ENCODE measurements at places on chromosomes 2 and 18.

DNA sequence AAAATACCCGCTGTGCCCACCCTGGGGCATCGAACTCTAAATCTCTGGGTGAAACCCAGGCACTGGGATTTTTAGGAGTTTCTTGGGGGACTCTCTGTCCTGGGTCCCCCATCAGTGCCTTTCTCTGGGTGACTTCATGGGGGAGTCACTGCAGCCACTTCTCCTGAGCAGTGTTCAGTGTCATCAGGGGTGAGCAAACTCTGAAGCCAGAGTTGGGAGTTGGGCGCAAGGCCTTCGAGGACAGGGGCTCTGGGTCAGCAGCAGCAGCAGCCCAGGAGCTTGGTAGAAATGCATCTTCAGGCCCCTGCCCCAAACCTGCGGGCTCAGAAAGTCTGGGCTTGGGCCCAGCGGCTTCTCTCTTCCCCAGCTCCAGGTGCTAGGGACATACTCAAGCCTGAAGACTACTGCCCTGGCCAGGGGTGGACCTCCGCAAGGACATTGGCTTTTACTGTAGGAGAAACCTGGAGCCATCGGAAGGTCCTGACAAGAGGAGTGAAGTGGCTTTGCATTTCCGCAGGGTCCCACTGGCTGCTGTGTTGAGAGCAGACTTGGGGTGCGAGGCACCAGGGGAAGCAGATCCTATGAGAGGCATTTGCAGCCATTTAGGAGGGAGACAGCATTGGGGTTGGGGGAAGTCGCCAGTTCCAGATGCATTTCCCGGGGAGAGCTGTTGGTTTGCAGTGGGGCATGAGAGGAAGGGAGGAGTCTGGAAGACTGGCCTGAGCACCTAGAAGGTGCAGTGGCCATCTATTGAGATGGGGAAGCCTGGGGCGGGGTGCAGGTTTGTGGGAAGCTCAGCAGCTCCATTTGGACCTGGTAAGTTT is 51.5 kb upstream of the FAHD2A start:
- no peak for DNase-seq

GRCh38 chr2:38386377-38386776 is 9.3 kb upstream of the ATL2 start:
- no peak for DNase-seq

DNA sequence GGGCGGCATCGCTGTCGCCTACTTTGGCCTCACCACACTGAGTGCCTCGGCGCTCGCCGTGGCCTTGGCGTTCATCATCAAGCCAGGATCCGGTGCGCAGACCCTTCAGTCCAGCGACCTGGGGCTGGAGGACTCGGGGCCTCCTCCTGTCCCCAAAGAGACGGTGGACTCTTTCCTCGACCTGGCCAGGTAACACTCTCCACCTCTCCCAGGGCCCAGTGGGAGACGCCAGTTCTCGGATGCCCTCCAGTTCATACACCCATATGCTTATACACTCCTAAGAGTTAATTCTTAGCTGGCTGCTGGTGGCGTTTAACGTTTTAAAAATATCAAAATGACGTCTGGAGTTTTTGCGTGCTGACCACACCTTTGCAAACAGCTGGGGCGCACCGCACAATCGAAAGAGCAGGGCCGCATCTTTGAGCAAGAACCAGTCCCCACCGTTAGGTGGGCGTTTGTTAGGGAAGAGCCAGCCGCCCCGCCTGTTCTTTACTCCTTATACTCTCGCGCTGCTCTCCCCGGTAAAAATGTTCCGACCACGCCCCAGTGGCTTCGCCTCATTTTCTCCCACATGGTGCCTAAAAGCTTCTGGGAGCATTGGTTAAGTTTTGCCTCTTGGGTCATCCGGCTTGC is 899 bp downstream of the SLC1A4 start:
- no peak for DNase-seq

DNA sequence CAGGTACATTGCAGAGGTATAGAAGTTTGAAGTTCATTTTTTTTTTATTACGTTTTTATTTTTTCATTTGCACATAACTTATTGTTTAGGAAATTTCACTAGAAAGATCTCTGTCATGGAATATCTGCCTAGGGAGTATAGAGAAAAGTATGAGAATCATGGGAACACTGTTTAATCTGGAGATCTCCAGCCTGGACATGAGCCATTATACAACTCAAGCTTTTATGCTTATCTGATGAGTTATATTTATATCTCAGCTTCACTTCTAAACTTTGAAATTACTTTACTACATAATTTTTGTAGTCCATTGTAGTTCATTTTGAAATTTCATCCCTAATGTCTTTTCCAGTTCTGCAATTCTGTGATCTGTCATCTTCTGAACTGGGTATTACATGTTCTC is 515.6 kb downstream of the ERBB4 start:
- no peak for DNase-seq

- DNase-seq, result no peak
Measured at GRCh38 chr18:26621161-26622026, 73.0 kb upstream of the KCTD1 start.

DNA sequence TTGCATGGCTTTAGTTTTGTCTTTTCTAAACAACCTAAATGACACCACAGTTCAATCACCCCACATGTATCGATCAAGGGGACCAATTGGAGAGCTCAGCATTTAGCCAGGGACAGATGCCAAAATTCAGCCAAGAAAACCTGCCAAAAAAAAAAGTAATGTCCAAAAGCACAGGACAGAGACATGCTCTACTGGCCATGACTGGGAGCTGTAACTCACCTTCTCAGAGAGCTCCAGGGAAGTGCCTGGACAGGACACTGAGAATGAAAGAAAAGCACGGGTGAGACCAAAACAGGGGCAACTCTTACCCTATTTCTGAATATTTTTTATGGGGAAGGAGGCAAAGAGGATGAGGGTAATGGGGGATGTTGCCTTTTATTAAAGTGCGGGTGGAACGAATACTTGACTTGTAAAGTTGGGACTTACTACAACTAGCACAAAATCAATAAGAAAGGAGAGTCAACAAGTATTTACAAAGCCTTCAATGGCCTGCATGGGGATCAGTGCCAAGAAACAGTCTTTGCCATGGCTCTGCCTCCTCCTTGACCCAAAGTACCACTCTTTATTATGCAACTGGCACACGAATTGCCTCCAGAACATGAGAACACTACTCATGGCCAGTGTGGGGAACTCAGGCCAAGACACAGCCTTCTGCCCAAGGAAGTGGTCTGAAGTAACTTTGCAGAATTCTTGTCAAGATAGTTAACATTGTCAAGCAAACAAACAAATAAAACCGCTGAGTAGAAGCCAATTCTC is 72.9 kb upstream of the HK2 start:
- no peak for DNase-seq

DNA sequence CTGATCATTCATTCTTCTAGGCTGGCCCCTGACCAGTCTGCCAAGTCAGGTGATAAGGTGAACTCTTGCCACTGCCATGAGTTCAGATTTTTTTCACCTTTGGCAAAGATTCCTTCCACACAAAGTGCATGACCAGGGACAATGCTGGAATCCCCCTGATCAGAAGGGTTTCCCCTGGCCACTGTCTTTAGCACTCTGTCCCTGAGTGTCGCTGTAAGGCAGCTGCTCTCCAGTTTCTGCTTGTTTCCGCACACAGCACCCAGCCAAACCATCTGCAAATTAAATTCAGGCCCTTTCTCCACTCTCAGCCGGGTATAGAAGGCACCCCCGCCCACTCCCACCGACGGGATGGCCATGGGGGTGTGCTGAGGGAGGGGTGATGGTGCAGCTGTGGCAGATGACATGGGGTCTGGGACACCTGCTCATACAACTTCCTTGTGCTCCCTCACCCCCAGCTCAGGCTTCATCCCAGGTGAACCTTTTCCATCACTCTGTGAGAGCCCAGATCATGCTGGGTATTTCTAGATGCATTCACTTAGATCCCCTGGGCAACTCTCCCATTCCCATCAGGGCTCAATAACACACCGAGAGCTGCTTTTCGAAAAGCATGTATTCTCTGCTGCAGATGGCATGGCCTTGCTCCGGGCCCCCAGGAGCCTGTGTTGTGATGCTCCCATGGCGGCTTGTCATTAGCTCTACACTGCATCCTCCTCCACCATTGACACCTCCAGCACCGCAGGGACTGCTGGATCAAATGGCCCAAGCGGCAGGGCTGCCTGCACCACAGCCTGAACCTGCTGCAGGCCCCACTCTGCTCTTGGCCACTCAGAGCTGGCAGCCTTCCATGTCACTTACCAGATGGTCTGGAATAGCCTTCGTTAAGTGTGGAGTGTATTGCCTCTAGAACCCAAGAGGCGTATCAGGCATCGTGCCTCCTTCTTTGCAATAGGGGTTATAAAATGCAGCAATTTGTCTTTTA is 52.3 kb upstream of the ROCK2 start:
- peak; percentile 70 for DNase-seq

DNA sequence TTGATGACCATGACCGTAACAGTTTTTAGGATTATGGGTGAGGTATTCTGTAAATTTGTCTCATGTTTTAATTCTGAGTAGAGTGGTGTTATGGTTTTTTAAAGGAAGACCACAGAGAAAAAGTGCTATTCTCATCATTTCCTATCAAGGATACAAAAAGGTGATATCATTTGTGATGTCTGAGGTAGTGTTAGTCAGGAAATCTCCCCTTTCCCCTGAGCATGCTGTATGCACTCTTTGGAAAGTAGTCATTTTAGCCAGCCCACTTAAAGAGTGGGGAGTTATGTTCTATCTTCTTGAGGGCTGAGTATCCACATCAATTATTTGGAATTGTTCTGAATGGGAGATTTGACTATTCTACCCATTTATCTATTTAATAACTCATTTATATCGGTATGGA is 414.2 kb upstream of the SLC14A2 start:
- no peak for DNase-seq

DNA sequence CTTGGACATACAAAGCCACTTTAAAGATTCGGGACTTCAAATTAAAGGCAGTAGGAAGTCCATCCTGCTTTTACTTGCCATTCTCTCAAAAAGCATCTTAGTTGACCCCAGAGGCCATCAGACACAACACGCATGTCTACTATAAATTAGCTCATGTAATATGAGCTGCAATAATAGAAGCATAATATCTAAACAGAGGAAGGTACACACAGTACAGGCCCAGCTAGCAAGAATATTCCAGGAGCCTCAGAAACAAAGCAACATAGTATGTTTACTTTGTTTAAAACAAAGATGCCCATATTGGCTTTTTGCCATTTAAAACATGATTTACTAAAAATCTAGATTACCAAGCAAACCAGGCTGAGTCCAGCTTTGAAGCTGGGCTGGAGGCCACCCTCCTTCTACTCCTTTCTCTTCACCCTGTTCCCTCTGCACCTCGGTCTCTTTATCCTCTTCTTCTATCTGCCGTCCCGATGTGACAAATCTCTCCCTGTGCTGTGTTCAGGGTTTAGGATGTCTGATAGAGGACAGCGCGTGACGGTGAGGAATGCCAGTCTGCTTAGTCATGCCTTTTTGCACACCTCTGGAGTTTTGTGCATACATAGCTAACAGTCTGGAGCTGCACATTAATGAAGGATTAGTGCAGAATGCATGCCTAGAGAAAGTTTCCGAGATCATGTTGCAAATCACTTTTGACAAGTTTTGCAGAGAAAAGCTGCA is 28.2 kb downstream of the DTNA start:
- no peak for DNase-seq

DNA sequence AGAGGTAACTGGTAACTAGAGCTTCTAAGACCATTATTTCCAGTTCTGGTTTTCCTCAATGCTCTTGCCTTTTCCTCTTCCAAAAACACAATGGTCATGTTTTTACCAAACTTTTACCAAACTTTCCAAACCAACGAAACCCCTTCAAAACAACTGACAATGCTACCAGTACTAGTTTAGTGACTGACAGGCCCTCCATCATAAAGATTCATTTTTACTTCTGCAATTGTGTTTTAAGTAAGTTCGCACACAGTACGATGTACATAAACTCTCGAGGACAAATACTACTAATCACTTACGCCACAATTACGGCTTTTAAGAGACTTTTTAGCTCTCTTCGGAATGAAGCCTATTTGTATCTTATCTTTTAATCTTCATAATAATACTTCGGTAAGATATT is 900 bp downstream of the C18orf32 start:
- DNase-seq, result no peak

DNA sequence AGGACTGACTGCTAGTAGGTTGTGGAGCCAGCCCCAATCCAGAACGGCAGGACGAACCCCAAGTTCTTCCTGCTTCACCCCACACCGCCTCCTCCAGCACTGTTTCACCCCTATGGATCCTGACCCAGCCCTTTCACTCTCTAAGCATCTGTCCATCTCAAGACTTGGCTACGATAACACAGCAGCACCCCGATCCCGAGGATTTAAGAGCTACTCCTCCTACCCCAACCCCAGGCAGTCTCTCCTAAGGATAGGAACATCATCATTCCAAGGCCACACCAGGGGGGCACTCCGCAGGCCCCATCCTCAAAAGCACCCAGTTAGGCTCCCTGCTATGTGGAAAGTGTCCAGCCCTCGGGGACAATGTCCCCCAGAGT is 645 bp downstream of the KCTD18 start:
- no peak for DNase-seq

GRCh38 chr2:9258501-9258900 is 51.9 kb downstream of the ASAP2 start:
- no peak for DNase-seq

GRCh38 chr2:143645921-143646645 is 516.9 kb downstream of the ARHGAP15 start:
- no peak for DNase-seq

GRCh38 chr2:54360055-54360792 is 95.9 kb upstream of the SPTBN1 start:
- peak; percentile 16 for DNase-seq

GRCh38 chr2:194166818-194167217 is 1490.2 kb upstream of the SLC39A10 start:
- no peak for DNase-seq

DNA sequence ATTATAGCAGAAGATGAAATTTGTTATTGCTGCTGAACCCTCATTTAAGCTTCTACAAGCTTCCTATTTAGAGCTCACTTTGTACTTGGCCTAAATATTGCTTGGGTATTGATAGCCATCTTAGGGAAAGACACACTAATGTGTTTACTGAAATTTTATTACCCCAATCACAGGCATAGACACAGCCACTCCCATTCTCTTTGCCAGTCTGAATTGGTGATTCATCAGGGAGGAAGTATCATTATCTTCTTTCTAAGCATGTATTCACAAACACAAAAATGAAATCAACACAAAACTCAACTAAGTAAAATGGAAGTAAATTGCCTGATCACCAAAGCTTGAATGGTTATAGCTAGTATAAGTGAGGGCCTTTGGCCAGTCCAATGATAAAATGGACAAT is 666.3 kb downstream of the TSN start:
- no peak for DNase-seq

- DNase-seq, result no peak
Measured at GRCh38 chr2:109386004-109386695, 227.6 kb downstream of the SEPTIN10 start.

GRCh38 chr2:168116448-168116847 is 130.9 kb downstream of the STK39 start:
- DNase-seq, result no peak

GRCh38 chr2:12315224-12315623 is 401.5 kb upstream of the TRIB2 start:
- no peak for DNase-seq

GRCh38 chr2:207885010-207885409 is 115.3 kb upstream of the FZD5 start:
- DNase-seq, result no peak

DNA sequence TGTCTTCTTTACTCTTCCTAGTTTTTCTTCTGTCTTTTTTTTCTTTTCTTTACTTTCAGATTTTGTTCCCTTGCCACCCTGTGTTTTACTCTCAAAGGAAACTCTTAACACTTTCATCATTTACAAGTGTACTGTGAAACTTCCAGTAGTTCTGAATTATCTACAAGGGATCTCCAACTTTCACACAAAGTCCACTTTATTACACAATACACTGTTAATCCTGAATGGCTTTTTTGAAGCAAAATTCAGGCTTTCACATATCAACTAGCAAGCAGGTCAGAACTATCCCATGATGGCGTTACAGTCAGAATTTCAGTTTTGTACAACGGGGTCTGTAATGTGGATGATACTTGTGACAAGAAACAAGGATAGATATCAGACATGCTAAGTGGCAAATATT is 34.5 kb downstream of the RMP24 start:
- no peak for DNase-seq

All from cerebellar nuclear complex (tissue), 1 donor.